ENCODE measurements at places on chromosomes 12 and 14.
A peak's percentile ranks its signal among the peaks of the same experiment; 100 is the strongest.

DNA sequence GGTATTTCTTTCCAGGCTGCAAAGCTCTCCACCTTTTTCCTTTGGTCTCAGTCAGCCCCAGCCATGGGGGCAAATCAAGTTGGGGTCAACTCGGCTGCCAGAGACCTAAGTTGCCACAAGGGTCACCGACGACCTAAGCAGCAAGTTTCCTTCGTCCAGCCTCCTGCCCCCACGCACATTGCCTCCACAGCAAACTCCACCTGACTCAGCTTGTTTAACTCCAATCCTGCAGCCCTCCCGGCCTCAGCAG is 767 bp upstream of the KCNMB4 start:
- H3K27ac ChIP-seq, result no peak overlapping the region
- peaks cover 3% of the 10 kb centered on the region for H3K27me3 ChIP-seq
- H3K4me1 ChIP-seq, result peaks cover 25% of the 10 kb centered on the region

DNA sequence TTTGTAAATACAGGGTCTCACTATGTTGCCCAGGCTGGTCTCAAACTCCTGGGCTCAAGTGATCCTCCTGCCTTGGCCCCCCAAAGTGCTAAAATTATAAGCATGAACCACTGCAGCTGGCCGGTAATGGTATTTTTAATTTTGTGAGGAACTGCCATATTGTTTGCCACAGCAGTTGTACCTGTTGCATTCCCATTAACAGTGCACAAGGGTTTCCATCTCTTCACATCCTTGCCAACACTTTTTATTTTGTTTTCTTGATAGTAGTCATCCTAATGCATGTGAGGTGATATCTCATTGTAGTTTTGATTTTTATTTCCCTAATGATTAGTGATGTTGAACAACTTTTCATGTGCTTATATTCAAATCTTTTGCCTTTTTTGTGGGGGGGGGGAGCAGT is 13.5 kb downstream of the OR5AU1 start:
- H3K4me1 ChIP-seq, result no peaks in the 10 kb centered on the region

GRCh38 chr14:70052990-70053389 is 135.8 kb downstream of the SLC8A3 start:
- DNase-seq, result no peak
- H3K4me3 ChIP-seq, result no peak overlapping the region
- H3K36me3 ChIP-seq, result no peaks in the 10 kb centered on the region
- H3K27me3 ChIP-seq, result no peaks in the 10 kb centered on the region
- no peak overlapping the region for H3K27ac ChIP-seq

- H3K27me3 ChIP-seq, result no peaks in the 10 kb centered on the region
- no peak for DNase-seq
- H3K27ac ChIP-seq, result no peak overlapping the region
- H3K36me3 ChIP-seq, result no peaks in the 10 kb centered on the region
- peaks cover 4% of the 10 kb centered on the region for H3K4me1 ChIP-seq
- H3K4me3 ChIP-seq, result no peak overlapping the region
Measured at GRCh38 chr12:3697311-3697870, 55.5 kb downstream of the CRACR2A start.

- DNase-seq, result no peak
- no peak overlapping the region for H3K27ac ChIP-seq
Measured at GRCh38 chr14:36511981-36512584, 7.9 kb downstream of the NKX2-1 start.

GRCh38 chr14:76752744-76753143 is 8.5 kb upstream of the VASH1 start:
- no peaks in the 10 kb centered on the region for H3K36me3 ChIP-seq
- no peaks in the 10 kb centered on the region for H3K4me1 ChIP-seq
- H3K4me3 ChIP-seq, result no peak overlapping the region
- no peaks in the 10 kb centered on the region for H3K27me3 ChIP-seq
- no peak for DNase-seq
- no peak overlapping the region for H3K27ac ChIP-seq

- no peak overlapping the region for H3K27ac ChIP-seq
- DNase-seq, result no peak
- peaks cover 9% of the 10 kb centered on the region for H3K4me1 ChIP-seq
- H3K27me3 ChIP-seq, result peaks cover 5% of the 10 kb centered on the region
Measured at GRCh38 chr12:127079636-127080035, 1187.3 kb upstream of the TMEM132C start.

GRCh38 chr12:77685901-77686300 is 144.8 kb upstream of the NAV3 start:
- H3K4me3 ChIP-seq, result no peak overlapping the region
- H3K27me3 ChIP-seq, result no peaks in the 10 kb centered on the region
- no peak for DNase-seq
- no peaks in the 10 kb centered on the region for H3K36me3 ChIP-seq

- H3K4me3 ChIP-seq, result no peak overlapping the region
- DNase-seq, result no peak
- no peaks in the 10 kb centered on the region for H3K36me3 ChIP-seq
Measured at GRCh38 chr12:121057794-121058193, 18.7 kb upstream of the OASL start.

- no peaks in the 10 kb centered on the region for H3K27me3 ChIP-seq
- no peak for DNase-seq
- H3K4me1 ChIP-seq, result peaks cover 74% of the 10 kb centered on the region
- no peaks in the 10 kb centered on the region for H3K36me3 ChIP-seq
Measured at GRCh38 chr14:61565181-61565580, 130.1 kb upstream of the HIF1A start.

GRCh38 chr12:93025145-93026103 is 96.3 kb upstream of the EEA1 start:
- no peak overlapping the region for H3K27ac ChIP-seq
- no peak overlapping the region for H3K4me3 ChIP-seq
- H3K36me3 ChIP-seq, result no peaks in the 10 kb centered on the region

GRCh38 chr12:76636121-76636692 is 76.6 kb upstream of the OSBPL8 start:
- no peak overlapping the region for H3K4me3 ChIP-seq
- no peaks in the 10 kb centered on the region for H3K36me3 ChIP-seq
- no peaks in the 10 kb centered on the region for H3K27me3 ChIP-seq
- no peaks in the 10 kb centered on the region for H3K4me1 ChIP-seq
- no peak overlapping the region for H3K27ac ChIP-seq

DNA sequence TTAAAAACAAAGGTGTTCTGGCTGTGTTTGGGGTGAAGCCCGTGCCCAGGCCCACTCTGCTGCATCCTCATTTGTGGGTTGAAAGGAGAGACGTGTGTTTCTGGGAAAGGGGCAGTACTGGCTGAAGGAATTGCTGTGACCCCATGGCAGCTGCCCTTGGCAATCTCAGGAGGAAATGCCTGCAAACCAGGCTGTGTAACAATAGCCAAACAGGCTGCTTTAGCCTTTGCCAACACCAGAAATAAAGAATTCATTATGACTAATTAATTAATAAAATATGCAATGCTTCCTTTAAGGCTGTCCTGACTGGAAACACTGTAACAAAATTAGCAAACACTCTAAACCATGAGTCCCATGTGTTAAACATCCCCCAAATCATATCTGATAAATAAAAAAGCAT is 53.0 kb upstream of the KRR1 start:
- no peak overlapping the region for H3K27ac ChIP-seq
- peaks cover 2% of the 10 kb centered on the region for H3K4me1 ChIP-seq
- DNase-seq, result no peak
- H3K27me3 ChIP-seq, result no peaks in the 10 kb centered on the region

DNA sequence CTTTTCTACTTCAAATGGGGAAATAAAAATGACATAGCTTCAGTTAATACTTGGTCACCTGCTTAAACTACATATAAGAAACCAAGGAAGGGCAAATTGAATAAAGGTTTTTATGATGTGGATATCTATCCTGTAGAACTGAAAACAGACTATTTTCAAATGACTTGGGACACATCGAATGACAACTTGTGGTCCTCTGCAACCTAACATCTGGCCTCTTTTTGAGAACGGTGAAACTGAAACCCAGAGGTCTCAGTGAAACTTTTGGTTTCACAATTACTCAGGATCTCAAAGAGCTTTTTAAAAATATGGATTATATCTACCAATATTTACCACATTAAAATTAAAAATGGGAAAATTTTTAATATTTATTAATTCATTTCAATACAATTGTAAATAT is 65.2 kb downstream of the PPP2R5E start:
- H3K36me3 ChIP-seq, result no peaks in the 10 kb centered on the region
- H3K4me1 ChIP-seq, result peaks cover 32% of the 10 kb centered on the region
- H3K4me3 ChIP-seq, result peak overlapping the region; percentile 14
- no peak overlapping the region for H3K27ac ChIP-seq

GRCh38 chr14:64698903-64699302 is 5.3 kb upstream of the PLEKHG3 start:
- no peak overlapping the region for H3K27ac ChIP-seq
- H3K4me1 ChIP-seq, result peaks cover 25% of the 10 kb centered on the region
- DNase-seq, result no peak
- no peaks in the 10 kb centered on the region for H3K27me3 ChIP-seq
- no peaks in the 10 kb centered on the region for H3K36me3 ChIP-seq

GRCh38 chr12:104669851-104670337 is 213.1 kb downstream of the CHST11 start:
- no peaks in the 10 kb centered on the region for H3K36me3 ChIP-seq
- peaks cover 62% of the 10 kb centered on the region for H3K4me1 ChIP-seq
- DNase-seq, result no peak
- H3K27me3 ChIP-seq, result no peaks in the 10 kb centered on the region
- H3K4me3 ChIP-seq, result no peak overlapping the region

GRCh38 chr12:101582937-101583336 is 11.8 kb upstream of the MYBPC1 start:
- H3K36me3 ChIP-seq, result no peaks in the 10 kb centered on the region
- no peak for DNase-seq
- H3K27ac ChIP-seq, result no peak overlapping the region

DNA sequence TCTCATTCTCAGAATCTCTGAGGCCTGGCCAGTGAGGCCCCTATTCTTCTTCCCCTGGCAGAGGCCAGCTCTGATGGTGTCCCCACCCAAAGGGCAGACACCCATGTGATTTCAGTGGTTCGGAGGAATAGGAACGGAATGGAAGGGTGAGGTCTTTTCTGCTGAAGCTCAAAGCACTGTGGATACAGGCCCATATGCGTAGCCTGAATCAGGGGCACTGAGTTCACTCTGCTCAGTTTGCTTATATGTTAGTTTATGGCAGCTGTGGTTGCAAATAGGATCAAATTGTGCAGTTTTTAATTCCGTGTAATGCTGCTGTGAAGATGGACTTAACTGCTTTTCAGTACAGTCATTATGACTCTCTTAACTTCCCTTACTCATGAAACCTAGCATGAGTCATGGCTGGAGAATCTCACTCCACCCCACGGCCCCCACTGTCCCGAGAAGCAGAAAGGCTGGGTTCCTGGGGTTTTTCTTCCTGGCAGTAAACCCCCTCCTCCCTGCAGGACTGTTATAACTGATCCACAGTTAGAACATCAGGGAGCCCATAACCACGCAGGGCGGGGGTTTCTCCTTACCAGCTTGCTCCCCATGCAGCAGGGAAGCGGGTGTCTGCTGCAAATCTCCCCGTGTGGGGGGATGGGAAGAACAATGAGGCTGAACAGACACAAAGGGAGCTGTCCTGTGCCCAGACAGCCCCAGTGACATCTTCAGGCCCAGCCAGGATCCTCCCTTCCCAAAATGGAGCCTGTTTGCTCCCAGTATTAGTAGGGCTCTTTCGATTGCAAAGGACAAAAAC is 122.7 kb downstream of the SLC38A6 start:
- no peaks in the 10 kb centered on the region for H3K27me3 ChIP-seq
- H3K27ac ChIP-seq, result peak overlapping the region; percentile 64
- peaks cover 41% of the 10 kb centered on the region for H3K4me1 ChIP-seq
- peak; percentile 83 for DNase-seq
- no peak overlapping the region for H3K4me3 ChIP-seq
